ENCODE measurements at places on chromosomes 4 and X.
A peak's percentile ranks its signal among the peaks of the same experiment; 100 is the strongest.

GRCh38 chr4:173332021-173332487, 2.1 kb downstream of the HMGB2 start:
- DNase-seq = no peak

DNA sequence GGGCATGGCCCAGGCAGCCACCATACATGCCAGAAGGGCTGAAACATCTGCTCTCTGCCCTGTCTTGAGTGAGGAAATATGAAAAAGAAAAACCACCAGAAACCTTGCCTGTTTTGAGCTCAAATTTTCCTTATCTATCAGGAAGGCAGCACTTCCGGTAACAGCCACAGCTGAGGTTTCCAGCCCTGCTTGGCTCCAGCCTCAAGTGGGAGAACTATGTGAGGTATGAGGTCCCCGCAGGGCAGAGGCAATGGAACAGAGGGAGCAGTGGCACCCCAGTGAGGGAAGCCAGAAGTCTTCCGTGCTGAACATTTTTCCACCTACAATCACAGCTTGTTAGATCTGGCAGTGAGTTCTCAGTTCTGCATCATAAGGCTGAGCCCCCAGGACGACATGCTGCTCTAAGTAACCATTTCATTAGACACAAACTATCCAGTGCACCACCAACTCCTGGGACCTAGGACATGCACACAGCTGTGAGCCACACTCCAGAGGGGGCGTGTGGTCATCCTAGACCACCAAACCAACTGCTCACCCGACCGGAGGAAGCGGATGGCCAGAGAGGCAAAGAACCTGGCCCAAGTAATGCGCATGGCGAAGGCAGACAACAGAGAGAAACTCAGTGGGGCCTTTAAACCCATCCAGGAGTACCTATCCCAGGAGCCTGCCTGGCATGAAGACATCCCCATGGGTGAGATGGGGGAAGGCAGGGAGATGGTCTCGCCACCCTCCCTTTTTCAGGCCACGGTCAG, 22.6 kb downstream of the WDR1 start:
- DNase-seq = no peak

DNA sequence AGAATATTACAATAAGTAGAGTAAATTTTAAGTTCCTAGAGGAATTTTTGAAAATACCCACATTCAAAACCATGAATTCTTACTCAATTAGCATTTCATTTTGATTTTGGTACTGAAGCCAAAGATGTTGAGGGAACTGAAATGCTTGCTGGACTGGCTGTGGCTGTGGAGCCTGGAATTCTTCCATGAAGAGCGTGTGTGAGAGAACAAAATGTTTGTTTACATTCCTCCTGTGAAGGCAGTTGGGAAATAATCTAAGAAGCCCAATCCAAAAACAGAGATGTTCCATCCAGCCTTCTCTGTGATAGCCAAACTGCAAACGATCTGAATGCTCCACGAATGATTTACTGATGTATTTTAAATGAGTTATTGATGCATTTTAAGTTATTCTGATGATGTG, 3.8 kb upstream of the ADH1B start:
- no peak for DNase-seq

DNA sequence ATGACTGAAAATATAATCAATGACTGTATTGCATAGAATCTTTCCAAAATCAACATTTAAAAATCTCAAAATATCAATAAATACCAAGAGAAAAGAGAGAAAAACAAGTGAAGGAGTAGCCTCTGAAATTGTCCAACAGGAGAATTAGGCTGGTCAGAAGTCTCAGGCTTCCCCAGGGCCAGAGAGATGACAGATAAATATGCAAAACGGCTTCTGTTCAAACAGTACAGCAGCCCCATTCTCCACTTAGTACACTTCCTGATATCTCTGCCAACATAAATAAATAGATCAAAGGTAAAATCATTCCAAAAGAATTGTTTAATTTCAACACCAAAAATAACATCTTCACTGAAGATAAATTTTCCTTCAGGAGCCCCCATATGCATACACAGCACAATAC, 204.7 kb upstream of the GABRA2 start:
- DNase-seq = no peak

DNA sequence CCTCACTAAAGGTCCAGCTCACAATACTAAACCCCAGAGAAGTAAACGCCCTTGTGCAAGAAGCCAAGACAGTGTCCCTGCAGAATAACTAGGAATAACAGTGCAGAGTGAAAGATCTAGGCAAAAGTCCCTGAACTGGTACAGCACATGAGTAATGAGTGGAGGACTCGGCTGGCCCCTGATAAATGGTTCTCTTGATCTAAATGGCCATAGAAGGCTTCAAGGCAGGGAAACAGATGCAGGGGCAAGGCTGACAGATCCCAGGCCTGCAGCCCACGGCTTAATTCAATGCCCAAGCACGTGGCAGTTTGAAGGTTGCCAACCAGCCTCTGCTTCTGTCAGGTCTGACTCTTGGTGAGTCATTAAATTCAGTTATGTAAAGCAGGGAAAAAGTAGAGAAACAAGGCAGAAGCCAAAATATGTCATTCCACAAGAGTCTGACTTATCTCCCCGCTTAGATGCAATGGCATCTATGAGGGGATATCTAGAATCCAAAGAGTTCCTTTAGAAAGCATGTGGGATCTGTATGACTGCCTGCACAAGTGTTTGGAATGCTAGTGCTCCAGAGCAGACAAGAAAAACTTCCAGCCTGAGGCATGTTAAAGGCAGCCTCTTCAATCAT, 121.3 kb downstream of the PRDM5 start:
- no peak for DNase-seq

DNA sequence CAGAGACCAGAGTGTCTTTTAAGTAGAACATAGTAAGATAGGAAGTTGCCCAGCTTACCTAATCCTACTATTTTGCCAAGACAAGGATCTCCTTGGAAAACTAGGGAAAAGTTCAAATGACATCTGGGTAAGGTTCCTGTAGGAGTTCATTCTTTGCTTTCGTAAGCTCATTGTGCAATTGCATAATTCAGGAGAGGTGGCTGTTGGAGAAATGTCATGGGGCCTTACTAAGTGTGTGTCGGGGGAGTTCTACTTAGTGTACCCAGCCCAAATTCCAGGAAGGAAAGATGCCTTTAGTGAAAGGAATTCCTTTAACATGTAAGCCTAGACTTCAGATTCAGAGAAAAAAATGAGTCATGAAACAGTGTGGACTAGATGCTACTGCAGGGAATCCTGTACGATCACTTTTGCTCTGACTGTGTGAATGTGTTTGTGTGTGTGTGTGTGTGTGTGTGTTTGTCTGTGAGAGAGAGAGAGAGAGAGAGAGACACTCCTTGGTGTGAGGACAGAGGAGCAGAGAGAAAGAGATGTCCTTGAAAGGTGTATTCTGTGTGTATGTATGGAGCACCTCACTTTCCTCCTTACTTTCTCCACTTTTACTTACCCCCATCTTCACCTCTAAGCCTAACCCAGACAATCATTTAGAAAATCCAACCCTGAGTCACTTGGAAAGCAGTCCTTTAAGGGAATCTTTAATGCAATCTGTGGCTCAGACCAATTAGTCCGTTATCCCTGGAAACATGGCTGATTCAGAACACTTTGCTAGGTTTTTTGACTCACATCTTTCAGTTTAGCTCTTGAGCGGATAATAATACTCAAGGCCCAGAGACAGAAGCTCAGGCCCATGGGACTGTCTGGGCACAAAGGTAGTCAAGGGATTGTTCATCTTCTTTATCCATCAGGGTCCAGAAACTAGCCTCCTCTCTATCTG, 114.5 kb upstream of the ACSL4 start:
- DNase-seq = no peak

DNA sequence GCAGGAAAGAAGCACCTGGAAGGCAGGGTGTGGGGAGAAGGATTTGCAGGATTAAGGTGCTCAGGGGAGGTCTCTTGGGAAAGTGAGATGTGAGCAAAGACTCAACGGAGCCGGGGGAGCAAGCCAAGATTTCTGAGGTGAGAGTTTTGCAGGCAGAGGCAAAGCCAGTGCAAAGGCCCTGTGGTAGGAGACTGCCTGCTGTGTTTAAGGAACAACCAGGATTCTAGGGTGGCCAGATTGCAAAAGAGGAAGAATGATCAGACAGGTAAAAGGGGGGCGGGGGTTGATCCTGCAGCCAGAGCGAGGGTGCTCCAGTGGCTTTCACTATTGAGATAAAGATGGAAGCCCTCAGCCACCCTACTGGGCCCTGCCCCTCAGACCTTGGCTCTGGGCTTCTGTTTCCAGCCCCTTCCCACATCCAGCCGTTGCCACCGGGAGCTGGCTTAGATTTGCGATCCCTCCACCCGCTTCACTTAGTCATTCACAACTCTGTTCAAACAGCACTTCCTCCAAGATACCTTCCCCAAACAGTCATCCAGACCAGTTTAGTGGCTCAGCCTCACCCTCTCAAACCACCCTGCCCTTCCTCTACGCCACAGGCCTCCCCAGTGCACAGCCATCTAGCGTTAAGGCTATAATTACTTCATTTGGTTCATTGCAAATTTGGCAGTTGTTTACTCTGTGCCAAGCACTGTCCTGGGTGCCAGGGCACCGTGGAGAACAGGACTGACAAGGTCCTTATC, 23.3 kb upstream of the BCOR start:
- no peak for DNase-seq

DNA sequence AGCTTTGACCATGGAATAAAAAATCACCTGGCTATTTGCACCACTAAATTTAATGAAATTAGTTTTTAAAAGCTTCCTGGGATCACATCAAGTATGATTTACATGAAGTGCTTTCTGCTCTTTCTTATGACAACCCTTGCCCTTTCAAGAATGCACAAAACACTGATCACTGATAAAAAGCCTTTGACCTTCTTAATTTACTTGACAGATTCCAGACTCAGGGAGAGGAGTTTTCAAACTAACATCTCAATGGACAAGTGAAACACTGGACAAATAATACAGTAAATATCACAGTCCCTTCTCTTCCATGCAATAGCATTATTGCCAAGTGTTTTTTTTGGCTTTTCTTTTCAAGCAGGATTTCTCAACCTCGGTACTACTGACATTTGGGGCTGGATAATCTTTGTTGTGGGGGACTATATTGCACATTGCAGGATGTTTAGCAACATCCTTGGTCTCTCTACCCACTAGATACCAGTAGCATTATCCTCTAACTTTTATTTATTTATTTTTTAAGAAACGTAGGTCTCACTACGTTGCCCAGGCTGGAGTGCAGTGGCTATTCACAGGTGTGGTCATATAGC, 86.3 kb downstream of the ZNF827 start:
- DNase-seq = no peak

DNA sequence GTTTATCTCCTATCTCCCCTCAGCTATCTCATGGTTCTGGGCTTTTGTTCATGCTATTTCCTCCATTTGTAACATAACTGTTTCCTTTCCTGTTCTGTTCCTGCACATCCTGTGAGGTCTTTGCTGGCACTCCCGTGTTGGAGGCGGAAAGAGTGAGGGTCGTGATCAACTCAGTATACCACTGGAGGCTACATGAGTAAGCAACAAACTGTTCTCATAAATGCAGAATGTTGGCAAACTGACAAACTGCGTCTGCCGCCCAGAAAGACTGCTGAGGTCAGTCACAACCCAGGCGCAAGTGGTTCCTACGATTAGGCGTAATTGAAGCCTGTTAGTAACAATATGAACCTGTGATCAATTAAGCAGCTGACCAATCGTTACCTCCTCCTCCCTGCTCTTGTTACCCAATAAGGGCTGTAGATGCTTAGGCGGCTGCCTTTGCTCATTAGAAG, 48.8 kb downstream of the C4orf33 start:
- no peak for DNase-seq

- DNase-seq = no peak
Measured at GRCh38 chr4:189022440-189023035, 883.3 kb downstream of the TRIML1 start.

DNA sequence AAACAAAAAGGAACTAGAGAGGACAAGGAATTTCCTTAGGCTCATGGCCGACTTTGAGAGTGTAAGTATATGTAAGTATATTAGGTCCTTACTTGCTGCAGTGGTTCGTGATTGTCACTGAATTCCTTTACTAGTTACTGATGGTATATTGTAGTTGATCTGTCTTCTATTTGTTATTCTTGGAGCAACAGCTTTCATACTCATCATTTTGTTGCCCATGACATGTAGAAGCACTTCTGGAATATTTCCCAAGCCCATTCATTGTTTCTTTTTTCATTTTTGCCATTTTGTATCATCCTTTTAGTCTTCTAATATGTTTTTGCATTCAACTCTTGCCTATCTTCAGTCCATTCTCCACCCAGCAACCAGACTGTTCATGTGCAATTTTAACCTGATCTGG, 170.0 kb downstream of the ARHGAP10 start:
- no peak for DNase-seq

GRCh38 chr4:161188578-161188977, 975.2 kb downstream of the FSTL5 start:
- peak; percentile 37 for DNase-seq

- DNase-seq = peak; percentile 53
Measured at GRCh38 chrX:150365051-150365989, 2.2 kb downstream of the MAMLD1 start.

GRCh38 chrX:46262304-46262703, 282.9 kb downstream of the ZNF674 start:
- DNase-seq = no peak

DNA sequence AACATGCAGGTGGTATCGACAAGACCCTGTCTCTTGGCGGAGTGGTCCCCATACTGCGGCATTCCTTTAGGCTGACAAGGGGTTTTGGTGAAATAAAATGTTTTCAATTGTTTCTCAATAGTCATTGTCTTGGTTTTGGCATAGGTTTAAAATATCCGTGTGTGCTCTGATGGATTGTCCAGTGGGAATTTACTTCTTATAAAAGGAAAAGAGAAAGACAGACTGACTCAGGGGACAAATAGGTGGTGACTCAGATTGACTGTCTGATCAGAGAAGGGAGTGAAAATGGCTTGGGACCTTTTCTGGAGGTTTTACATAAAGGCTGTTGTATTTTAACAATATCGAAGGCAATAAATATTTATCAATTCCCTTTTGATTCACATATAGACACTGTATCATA, 129.8 kb downstream of the SORBS2 start:
- no peak for DNase-seq

GRCh38 chrX:100673397-100673953, 29.5 kb downstream of the SRPX2 start:
- no peak for DNase-seq

DNA sequence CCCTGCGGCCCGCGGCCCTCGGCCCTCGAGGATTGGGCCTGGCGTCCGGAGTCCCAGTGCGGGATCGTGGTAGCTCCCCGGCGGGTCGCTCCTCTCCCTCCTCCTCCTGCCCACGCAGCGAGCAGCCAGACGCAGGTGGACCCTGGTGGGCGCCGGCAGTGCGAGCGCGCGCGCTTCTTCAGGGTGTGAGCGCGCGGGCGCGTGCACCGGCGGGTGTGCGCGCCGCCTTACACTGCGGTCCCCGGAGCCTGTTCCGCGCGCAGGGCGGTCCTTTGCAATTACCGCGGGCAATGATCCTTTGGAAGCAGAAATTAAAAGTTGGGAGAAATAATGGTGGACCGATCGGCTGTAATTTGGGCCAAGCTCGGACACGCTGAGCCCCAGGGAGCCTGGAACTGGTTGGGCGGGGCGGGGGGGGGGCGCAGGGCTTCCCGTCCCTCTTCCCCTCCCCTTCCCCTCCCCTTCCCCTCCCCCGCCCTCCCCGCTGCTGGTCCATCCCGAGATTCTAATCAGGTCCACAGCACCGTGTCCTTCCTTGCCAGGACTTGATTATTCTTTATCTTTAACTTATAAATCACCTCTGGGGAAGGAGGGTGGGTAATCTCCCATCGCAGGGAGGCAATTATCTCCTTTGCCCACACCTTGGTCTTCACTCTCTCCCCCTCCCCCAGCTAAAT, 1.6 kb upstream of the NKX1-1 start:
- peak; percentile 21 for DNase-seq

All from NCI-H1694 treated with DMSO at 0.1 percent for 48 hours (cell line).